Renal cortex interstitium (tissue), 15 donors: ENCODE measurements at places on chromosomes 3 and 15. TPM values are rescaled to one million over a fixed set of nuclear protein-coding genes. Genes with fewer than 3 reads are reported as not detected.

Gene RASL12
- polyA plus RNA-seq, result 8.4 TPM

Gene GOLGA8G
- 0.03 TPM for polyA plus RNA-seq

Gene SPATA12
- 0.04 TPM for polyA plus RNA-seq

Gene GHSR
- polyA plus RNA-seq, result not detected

Gene GASK1A
- 2.7 TPM for polyA plus RNA-seq

DNA sequence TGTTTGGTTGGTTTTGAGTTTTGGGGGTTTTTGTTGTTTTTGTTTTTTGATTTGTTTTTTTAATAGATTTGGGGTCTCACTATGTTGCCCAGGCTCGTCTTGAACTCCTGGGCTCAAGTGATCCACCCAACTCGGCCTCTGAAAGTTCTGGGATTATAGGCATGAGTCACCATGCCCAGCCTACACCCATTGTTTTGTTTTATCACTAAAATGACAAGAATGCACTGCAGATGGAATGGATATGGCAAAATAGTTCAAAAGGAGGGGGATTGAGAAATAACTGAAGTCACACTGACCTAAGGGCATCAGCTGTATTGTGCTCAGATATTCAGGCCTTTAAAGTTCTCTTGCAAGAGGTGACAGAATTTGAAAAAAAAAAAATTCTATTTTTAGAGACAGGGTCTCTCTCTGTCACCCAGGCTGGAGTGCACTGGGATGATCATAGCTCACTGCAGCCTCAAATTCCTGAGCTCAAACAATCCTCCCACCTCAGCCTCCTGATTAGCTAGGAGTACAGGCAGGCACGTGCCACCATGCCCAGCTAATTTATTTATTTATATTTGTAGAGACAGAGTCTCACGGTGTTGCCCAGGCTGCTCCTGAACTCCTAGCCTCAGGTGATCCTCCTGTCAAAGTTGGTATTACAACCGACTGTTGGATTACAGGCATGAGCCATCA lies 4.4 kb upstream of the RASA2 start:
- no peak for DNase-seq

DNA sequence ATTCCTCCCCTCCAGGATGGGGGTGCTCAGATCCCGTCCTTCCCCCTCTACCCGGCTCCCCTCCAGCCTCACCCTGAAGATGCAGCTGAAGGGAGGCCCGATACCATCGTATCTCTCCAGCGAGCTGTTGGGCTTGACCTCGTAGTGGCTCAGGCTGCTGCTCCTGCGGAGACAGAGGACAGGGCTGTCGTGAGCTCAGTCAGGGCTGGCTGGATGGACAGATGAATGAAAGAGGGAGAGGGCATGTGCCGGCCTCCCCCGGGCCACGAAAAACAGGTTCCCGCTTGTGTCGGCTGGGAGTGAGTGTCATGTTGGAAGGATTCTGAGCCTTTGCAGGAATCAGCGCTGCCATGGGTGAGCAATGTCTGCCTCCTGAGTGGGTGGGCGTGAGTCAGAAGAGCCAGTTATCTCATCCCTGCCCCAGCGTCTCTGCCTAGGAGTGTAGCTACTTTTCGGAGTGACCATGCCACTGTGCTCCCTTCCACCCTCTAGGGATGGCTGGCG lies 35.2 kb downstream of the FEM1B start:
- no peak for DNase-seq

DNA sequence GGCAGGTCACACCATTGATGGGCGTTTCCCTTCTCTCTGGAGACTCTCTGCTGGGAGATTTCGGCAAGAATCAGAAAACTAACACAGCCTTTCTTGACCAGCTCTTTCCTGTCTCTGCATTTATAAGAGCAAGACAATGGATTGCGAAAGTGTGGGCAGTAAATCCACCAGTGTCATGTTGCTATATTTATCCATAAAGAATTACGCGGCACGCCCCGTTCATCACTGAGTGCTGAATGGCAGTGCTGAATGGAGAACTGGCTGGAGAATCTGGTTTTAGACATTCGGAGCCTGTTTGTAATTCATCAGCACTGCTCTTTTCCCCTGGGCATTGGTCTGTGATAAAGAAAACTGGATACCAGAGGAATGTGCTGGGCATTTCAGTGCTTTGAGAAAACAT lies 2.0 kb upstream of the CEMIP start:
- DNase-seq, result no peak

DNA sequence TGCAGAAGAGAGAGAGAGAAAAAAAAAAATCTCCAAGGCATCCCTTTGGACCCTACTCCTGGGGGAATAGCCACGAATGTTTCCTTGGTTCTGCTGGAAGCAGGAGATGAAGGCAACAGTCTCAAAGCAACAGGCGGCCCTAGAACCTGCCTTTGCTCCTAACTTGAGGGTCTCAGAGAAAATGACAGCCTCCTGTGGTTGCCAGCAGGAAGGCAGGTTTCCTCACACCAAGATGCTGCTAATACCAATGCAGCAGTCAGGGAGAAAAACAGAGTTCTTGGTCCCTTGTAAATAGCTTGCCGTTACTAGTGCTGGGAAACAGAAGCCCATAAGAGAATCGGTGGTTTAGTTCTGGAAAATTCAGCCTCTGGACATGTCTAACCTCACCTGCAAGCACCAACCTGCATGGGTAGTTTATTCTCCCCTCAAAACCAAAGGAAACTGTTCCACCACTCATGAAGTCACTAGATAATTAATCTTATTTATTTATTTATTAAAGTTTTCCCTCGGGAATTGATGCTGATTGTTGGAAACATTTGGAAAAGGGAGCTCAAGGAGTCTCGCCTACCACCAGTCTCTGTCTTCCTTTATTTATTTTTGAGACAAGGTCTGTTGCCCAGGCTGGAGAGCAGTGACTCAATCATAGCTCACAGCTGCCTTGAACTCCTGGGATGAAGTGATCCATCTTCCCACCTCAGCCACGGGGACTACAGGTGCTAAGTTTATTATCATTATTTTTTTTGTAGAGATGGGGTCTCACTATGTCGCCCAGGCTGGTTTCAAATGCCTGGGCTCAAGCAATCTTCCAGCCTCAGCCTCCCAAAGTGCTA lies 883 bp upstream of the FRMD4B start:
- DNase-seq, result no peak

DNA sequence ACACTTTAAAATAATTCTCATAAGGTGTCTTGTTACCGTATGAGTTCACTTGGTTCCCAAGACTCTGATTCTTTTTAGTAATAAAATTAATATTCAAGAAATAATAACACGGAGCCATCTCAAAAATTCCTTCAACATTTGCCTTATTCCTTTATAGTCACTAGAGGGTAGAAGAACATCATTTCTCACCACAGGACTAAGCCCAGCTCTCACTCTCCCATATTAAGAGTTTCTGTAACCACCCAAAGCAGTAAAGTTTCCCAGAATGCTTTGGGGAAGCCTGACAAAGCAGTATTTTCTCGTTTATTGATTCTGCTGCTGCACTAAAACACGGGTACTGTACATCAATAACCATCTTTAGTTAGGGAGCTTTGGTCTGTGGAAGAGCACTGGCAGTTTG lies 114.9 kb downstream of the MCTP2 start:
- DNase-seq, result no peak

GRCh38 chr3:191131305-191131704 lies 67.7 kb upstream of the OSTN start:
- no peak for DNase-seq

DNA sequence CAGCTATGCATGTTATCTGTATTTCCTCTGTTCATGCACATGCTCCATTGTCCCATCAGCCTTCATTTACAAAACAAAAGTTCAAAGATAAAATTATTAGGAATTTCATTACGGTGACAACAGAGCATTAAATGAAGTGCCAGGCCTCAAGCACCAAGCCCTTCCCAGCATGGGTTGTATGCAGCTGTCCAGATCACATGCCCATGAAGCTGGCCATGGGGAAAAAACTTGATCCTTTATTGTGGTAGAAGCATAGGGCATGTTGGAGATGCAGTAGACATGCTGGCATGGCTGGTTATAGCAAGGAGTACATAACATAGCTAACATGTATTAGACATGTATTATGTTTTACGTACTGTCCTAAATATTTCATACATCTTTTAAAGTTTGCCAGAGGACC lies 4.1 kb upstream of the THRB start:
- DNase-seq, result no peak
